ENCODE measurements at places on chromosomes 16 and 17. TPM values are rescaled to one million over a fixed set of nuclear protein-coding genes. Genes with fewer than 3 reads are reported as not detected.
A peak's percentile ranks its signal among the peaks of the same experiment; 100 is the strongest.

GRCh38 chr17:20797292-20797691 lies 217.8 kb downstream of the CDRT15L2 start:
- no peak for DNase-seq

GRCh38 chr17:21505819-21506815 lies 130.0 kb downstream of the KCNJ12 start:
- DNase-seq = no peak

- no peak for DNase-seq
These were observed 9.6 kb upstream of the RHBDF2 start for GRCh38 chr17:76510831-76511244.

- no peak for DNase-seq
These were observed 100.6 kb downstream of the ZNF423 start for GRCh38 chr16:49755313-49755620.

- peak; percentile 83 for DNase-seq
These were observed 40.5 kb downstream of the MYH3 start for GRCh38 chr17:10616502-10617119.

GRCh38 chr16:78113258-78113657 lies 13.8 kb downstream of the WWOX start:
- DNase-seq = no peak

- no peak for DNase-seq
These were observed 275.9 kb downstream of the STX8 start for GRCh38 chr17:9299695-9300094.

GRCh38 chr17:7932949-7933348 lies 943 bp downstream of the CNTROB start:
- DNase-seq = peak; percentile 80

DNA sequence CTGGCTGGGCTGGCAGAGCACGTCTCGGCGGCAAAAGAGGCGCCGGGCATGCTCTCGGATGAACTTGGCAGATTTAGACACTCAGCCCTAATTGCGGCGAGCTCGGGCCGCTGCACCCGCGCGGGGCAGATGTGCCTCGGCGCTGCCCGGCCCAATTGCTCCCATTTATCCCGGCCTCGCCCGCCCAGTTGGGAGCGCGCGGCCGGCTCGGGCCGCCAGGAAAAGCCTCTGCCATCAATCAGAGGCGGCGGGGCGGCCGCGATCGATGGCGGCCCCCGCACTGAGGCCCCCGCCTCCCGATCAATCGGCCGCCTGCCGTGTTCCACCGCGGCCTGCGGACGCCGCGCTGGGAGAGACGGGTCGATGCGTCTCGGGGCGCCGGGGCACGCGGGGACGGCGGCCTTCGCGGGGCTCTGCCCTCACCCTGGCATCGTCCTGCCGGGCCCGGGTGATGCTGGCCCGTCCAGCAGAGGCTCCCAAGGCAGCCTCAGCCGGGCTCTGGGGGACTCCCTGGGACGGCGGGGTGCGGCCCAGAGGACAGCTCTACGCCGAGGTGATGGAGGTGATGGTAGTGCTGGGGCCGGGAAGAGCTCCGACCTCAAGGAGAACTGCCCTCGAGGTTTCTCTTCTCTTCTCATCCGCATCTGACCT lies 200.9 kb upstream of the N4BP1 start:
- no peak for DNase-seq

- DNase-seq = peak; percentile 87
These were observed 4.4 kb upstream of the HIC1 start for GRCh38 chr17:2050300-2051060.

DNA sequence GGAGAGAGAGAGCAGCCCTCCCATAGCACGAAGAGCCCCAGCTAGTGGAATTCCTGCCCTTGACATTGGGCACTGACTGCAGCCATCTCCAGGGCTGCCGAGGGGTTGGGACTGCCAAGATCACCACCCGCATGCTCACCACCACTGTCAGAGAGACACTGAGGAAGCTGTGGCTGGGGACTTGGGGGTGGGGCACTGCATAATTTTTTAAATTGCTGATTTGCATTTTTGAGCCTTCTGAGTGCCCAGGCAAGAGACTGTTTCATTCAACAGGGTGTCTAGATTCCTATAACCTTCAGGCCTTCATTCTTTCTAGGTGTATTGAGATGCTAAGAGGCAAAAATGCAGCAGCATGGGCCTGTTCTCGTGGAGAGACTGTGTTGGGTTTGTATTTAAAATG lies 9.0 kb upstream of the EPX start:
- no peak for DNase-seq

GRCh38 chr17:7383742-7384488 lies 3.0 kb downstream of the TNK1 start:
- DNase-seq = no peak

- no peak for DNase-seq
These were observed 33.7 kb downstream of the LITAFD start for GRCh38 chr16:8915722-8916301.

DNA sequence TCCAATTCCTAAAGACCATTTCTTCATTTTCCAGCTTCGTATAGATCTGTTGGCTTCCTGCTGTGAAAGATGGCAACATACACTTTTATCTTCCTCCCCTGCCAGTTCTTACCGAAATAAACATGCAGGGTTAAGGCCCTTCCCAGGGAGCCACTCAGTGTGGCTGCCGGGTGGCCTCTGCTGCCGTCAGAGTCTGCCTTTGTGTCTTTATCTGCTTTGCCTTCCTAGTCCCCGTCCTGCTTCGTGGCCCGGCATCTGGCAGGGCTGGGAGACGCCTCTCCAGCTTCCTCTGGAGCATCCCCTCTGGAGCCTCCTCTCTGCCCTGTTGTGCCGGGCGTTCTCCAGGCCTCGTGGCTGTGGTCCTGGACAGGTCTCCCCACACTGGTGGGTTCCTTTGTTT lies 30.3 kb upstream of the CAPN15 start:
- DNase-seq = no peak

- no peak for DNase-seq
These were observed 35.7 kb upstream of the MED9 start for GRCh38 chr17:17440938-17441675.

DNA sequence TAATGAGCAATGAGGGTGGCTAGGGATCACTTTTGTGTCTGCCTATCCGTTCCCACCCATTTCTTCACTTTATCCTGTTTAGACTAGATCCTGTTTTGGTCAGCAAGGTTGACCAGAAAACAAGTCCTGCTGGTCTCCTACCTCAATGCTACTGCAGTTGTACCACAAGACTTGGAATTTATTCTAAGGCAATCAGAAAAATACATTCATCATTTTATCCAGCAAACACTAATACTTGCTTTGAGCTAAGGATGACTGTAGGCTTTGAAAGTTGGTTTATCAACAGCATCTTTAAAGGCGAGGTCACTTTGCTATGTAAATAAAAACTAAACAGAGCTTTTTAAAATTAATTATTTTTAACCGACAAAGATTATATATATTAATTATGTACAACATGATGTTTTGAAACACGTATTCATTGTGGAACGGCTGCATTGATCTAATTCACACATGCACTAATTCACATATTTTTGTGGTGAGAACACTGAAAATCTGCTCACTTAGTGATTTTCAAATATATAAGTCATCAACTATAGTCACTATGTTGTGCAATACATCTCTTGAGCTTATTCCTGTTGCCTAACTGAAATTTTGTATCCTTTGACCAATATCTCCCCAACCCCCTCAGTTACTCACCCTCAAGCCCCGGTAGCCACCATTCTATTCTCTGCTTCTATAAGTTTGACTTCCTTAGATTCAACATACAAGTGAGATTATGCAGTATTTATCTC lies 125.9 kb upstream of the HS3ST3A1 start:
- DNase-seq = no peak

GRCh38 chr17:17144916-17145665 lies 61.0 kb downstream of the PLD6 start:
- DNase-seq = no peak

DNA sequence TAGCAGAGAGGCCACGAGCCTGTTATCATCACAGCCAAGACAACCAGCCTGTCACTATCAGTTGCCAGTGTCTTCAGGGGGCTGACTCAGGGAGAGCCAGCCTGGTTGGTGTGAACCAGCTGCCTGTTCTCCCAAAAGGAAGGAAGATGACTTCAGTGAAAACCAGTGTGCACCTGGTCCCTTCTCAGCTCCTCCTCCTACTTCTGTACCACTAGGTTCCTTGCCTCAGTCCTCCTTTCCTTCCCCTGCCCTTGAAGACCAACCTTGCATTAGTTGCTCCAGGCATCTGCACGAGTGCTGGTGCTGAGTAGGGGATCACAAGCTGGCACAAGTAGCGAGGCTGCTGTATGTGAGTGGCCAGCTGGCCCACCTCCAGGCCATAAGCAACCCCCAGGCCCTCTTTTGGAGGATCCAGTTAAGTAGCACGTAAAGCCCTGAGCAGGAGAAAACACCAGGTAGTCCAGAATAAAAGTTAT lies 8.5 kb downstream of the TUBG1 start:
- DNase-seq = no peak

DNA sequence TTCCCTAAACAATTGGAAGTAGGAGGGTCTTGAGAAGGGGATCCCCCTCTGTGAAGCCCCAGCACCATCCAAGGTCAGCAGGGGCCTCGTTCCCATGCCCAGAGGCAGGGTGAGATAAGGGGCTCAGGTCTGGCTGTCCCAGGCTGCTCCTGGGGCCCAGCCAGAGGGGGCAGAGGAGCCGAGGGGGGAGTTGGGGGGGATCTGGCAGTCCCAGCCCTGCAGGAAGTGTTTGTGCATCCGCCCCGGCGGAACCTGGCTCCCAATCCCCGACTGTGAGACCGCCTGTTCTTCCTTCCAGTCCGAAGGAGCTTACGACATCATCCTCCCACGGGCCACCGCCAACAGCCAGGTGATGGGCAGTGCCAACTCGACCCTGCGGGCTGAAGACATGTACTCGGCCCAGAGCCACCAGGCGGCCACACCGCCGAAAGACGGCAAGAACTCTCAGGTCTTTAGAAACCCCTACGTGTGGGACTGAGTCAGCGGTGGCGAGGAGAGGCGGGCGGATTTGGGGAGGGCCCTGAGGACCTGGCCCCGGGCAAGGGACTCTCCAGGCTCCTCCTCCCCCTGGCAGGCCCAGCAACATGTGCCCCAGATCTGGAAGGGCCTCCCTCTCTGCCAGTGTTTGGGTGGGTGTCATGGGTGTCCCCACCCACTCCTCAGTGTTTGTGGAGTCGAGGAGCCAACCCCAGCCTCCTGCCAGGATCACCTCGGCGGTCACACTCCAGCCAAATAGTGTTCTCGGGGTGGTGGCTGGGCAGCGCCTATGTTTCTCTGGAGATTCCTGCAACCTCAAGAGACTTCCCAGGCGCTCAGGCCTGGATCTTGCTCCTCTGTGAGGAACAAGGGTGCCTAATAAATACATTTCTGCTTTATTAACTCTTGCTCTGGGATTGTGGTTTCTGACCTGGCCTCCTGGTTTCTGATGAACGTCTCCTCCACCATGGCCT lies 14.9 kb downstream of the GPRC5C start:
- DNase-seq = peak; percentile 79

- no peak for DNase-seq
These were observed 57.1 kb downstream of the GOSR1 start for GRCh38 chr17:30534298-30534697.

GRCh38 chr16:74034862-74035261 lies 261.8 kb upstream of the PSMD7 start:
- no peak for DNase-seq

DNA sequence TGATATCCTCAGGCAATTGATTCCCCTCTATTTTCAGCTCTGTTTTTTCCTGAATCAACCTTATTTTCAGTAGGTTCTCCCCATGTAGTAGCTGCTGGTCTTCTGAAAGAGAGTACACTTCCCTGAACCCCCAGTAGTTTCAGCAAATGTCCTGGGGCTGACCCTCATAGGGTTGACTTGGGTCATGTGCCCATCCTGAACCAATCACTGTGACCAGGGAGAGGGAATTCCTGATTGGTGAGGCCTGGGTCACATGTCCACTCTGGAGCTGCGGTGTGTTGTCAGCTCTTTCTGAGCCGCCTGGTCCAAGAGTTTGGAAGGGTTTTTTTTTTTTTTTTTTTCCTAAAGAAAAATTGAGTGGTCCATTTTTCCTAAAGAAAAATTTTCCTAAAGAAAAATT lies 8.3 kb upstream of the ZKSCAN2 start:
- DNase-seq = no peak

DNA sequence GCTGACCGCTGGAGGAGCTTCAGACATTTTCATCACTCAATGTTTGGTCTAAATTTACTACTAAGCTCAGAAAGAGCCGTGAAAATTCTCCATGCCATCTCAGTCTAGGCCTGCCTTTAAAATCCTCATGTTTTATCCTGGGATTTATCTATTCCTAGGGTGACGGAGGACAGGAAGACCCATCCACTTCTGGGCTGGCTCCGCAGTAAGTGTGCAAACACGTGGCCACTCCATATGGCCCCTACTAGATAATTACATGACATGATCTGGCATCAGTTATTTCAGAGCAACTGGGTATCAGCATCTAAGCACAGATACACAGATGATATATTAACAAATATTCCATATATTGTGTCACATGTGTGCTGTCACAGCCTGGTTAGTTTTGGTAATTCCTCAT lies 77.8 kb upstream of the HS3ST4 start:
- DNase-seq = no peak

GRCh38 chr17:69492410-69493071 lies 78.0 kb downstream of the MAP2K6 start:
- no peak for DNase-seq

GRCh38 chr17:49859991-49860953 lies 12.4 kb upstream of the TAC4 start:
- DNase-seq = peak; percentile 72

DNA sequence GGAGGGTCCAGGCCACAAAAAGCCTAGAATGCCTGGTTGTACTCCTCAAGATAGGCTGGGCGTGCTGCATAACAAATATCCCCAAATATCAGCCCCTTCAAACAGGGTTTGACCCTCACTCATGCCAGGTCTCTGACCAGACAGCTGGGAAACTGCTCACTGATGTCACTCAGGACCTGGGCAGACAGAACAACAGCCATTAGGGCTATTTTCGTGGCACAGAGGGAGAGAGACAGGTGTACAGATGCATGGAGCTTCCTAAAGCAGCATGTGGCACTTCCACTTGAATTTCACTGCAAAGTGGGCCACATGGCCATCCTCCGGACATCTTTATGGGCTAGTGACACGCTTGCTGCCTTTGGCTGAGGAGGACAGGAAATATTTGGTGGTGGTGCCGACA lies 73.1 kb downstream of the SREBF1 start:
- DNase-seq = no peak

AOC3 gene
- 235 TPM for total RNA-seq

P2RX1 gene
- total RNA-seq = 6.8 TPM

KCNJ12 gene
- 2.5 TPM for total RNA-seq

HNF1B gene
- 19.8 TPM for total RNA-seq

HBQ1 gene
- total RNA-seq = not detected

Data from upper lobe of right lung (tissue), 1 donor.